CD4-positive, alpha-beta T cell treated with Interferon gamma for 1 hour (primary cell): ENCODE measurements at places on chromosomes 5 and 9.

DNA sequence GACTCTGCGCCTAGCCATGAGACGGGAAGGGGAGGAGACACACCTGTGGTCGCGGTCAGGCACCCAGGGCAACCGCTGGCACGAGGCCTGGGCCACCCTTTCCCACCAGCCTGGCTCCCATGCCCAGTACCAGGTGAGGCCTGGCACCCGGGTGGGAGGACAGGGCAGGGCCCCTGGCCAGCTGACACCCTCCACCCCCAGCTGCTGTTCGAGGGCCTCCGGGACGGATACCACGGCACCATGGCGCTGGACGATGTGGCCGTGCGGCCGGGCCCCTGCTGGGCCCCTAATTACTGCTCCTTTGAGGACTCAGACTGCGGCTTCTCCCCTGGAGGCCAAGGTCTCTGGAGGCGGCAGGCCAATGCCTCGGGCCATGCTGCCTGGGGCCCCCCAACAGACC, 5.0 kb downstream of the MAMDC4 start:
- no peak for DNase-seq

DNA sequence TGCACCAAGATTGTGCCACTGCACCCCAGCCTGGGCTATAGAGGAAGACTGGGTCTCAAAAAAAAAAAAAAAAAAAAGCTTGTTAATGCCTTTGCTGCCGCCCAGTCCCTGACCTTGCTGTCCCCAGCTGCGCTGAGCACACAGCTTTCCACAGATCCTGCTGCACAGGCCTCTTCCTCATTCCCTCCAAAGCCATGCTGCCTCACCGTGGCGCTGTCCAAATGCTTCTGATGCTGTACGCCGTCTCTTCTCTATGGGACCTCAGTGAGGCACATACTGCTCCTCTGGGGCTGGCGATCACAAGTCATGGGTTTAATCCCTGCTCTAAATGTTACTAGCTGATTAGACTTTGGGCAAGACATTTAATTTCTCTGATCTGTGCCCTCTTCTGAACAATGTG, 234.1 kb downstream of the FBXL7 start:
- DNase-seq, result no peak

DNA sequence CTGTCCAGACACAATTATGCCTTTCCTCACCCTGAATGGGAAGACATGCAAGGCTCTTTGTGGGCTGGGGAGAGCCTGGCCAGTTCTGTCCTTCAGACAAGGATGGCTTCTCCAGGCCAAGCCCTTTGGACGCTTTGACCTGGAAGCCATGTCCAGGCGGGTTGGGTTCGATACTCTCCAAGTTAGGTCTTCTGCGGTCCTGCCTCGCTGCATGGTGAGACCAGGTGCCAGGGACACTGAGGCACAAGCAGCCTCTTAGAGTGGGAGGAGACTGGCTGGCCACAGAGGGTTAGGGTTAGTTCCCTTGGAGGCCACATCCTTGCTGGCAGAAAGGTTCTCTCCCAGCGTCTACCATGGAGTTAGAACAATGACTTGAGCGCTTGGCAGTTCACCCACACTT, 67.6 kb downstream of the SHB start:
- DNase-seq, result no peak

- no peak for DNase-seq
These were observed 839 bp downstream of the MED27 start for GRCh38 chr9:132078699-132079356.

DNA sequence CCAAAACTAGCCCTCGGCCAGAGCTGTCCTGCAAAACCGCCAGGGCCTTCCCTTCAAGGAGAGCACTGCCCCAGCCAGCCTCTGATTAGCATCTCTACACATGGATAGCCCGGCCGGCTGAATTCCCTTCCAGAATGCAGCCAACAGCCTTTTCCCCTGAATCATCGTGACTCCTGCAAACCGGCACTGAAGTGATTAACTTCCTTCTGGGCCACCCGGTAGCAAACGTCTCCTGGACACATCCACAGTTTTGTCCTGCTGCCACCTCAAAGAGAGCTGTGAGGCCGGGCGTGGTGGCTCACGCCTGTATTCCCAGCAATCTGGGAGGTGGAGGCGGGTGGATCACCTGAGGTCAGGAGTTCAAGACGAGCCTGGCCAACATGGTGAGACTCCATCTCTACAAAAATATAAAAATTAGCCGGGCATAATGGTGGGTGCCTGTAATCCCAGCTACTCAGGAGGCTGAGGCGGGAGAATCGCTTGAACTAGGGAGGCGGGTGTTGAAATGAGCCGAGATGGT, 21.1 kb upstream of the EEIG1 start:
- no peak for DNase-seq

DNA sequence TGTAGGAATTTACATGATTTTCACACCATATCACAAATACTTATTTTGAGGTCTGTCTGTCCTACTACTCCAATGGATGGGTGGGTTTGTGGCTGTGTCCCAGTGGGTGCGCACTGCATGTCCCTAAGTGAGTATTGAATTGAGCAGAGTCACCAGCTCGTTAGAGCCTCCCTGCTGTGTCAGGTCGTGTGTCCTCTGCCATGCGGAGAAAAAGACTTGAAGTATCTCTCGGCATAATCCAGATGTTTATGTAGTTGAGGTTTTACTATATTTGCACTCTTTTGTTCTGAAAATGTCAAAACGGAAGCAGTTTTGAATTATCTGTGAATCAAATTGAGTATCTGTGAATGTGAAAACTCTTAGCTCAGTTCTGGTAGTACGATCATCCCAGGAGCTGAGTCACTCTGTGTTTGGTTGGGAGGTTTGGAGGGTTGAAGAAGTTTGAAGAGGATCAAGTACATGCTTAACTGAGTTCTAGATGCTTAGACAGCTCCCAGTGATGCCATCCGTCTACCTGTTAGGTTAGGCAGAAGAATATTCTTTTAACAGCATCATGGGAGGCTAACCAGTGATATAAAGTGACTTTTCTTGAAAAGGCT, 194.2 kb downstream of the TENT4A start:
- DNase-seq, result no peak

- no peak for DNase-seq
These were observed 3.0 kb downstream of the KIF12 start for GRCh38 chr9:114096041-114096511.

DNA sequence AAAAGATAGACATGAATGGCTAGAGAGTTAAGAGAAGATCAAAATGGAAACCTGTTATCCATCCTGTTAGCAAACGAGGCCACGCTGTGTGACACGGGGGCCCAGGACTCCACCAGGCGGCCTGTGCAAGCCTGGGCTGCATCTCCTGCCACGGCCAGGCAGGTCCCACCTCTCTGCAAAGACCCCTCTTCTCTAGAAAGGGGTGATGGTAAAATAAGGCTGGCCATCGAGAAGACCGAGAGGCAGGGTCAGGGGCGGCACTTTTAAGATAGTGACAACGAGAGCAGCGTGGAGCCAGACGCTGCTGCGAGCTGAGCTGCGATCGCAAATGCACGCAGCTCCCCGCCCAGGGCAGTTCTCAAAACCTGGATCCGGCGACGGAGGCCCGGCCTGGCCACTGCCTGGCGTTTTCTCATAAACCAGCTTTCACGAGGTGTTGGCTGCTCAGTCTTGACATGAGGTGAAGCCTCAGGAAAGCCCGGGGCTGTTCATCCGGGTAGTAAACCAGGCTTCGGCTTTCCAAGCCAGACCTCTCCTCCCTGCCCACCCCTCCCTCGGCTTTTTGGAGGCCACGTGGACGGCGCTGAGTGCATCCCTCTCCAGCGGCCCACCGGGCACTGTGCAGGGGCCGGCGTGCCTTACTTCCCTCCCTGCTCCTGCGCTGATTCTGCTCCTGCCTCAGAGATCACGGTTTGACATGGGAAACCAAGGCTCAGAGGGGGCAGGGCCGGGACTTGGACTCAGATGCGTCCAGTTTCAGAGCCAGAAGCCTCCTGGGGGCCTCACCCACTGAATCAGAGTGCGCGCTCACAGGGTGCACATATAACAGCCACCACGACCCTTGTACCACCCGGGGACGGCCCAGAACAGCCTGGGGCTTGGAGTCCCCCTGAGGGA, 151.6 kb upstream of the PHYKPL start:
- DNase-seq, result no peak

- DNase-seq, result no peak
These were observed 75.7 kb downstream of the CAMK4 start for GRCh38 chr5:111299831-111300432.

- DNase-seq, result no peak
These were observed 653.7 kb downstream of the CCDC171 start for GRCh38 chr9:16206518-16206917.

DNA sequence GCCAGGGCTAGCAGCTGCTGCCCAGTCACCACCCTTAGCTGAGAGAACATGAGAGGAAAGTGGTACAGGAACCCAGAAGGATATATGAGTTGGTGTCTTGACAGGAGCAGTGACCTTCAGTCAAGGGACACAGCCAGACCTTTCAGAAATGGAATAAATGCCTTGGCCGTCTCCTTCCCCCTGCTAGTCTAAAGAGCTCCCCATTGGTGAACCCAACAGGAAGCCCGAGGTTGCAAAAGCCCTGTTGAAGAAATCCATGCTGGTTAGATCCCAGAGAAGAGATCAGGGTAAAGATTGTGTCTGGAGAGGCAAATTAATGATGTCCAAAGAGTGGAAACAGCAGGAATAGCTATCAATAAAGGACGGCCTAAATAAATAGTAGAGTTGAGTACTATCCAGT, 244.5 kb downstream of the NR3C1 start:
- no peak for DNase-seq

GRCh38 chr9:237141-237857, 22.6 kb downstream of the DOCK8 start:
- no peak for DNase-seq

DNA sequence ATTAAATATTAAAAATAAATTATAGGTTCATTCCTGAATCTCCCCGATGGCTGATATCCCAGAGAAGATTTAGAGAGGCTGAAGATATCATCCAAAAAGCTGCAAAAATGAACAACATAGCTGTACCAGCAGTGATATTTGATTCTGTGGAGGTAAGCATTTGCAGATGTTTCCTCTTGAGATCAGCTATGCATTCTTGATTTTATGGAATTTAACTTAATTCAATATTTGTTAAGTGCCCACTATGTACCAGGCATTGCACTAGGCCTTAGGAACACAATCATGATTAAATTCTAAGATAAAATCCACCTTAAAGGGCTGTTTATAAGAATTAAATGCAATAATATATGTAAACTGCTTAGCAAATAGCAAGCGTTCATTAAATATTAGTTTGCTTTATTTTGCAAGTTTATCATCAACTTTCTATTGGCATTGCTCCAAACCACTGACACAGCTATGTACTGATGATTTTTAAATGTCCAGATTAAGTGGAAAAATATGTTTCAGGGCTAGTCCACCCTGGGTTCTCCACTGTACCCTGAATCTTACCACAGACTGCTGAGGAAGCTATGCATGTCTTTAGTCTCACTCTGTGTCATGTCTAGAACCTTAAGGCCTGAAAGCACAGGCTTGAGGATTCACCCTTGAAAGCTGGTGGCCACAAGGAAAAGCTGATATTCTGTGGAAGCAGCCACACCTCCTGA, 33.2 kb downstream of the SLC22A4 start:
- no peak for DNase-seq

DNA sequence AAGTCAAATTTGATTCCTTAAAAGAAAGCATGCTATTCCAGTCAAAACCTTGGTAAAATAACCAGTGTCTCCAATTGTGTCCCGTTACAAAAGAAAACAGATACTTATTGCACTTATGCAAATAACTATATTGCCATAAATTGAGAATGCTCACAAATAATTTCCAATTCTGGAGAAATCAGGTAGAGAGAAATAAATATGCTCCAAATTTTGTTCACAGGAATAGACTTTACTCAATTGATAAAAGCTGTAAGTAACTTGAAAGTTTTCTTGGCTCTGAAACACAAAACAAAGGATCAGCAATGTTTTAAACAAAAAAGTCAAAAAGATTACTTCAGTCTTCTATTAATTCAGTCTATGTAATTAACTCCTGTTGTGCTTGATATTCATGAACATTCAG, 7.8 kb upstream of the DTWD2 start:
- DNase-seq, result no peak

DNA sequence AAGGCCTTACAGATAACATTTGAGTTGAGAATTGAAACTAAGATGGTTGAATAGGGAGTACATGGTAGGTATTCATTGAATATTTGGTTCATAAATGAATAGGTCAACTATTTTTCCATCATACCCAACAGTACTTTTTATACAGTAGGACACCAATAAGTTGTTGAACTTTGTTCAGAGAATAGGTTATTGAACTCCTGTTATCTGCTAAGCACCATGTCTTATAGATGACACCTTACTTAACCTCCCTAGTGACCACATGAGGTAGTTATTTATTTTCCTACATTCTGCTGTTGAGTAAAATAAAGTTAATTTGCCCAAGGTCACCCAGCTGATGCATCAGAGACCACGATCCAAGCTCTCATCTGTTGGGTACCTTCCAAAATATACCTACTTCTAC, 49.6 kb upstream of the ATP10B start:
- no peak for DNase-seq

DNA sequence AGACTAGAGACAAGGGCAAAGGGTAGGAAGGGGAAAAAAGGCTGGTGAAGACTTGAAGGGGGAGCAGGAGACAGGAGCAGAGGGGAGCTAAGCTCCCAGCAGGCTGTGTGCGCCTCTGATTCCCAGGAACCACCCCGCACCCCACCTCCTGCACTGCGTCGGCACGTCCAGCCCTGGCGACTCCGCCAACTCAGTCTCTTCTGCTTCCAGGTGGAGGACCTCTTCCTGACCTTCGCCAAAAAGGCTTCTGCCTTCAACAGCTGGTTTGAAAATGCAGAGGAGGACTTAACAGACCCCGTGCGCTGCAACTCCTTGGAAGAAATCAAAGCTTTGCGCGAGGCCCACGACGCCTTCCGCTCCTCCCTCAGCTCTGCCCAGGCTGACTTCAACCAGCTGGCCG, 30.5 kb downstream of the DYNC2I2 start:
- no peak for DNase-seq

- no peak for DNase-seq
These were observed at the start of gene KCNT1 for GRCh38 chr9:135701959-135702721. TSS of gene KCNT1 (plus strand) at chr9:135702185. CDS start at chr9:135702259, 74 bp downstream.

DNA sequence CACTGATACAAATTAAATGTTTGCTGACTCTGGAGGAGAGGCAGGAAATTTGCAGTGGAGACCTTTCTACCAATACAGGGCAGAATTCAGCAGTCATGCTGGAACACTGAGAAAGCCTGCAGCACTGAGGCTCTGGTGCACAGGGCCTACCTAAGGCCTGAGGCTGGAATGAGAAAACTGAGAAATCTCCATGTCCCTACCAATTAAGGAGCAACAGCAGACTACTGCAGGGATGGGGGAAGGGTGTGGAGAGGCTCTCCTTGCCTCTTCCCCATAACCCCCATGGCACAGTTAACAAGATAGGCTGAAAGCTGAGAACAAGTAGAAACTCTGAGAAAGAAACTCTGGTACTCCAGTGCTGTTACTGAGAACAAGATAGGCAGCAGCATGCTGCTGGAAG, 10.5 kb downstream of the FBXO4 start:
- no peak for DNase-seq

GRCh38 chr5:103624675-103625074, 62.1 kb upstream of the NUDT12 start:
- no peak for DNase-seq

- no peak for DNase-seq
These were observed 87.9 kb upstream of the SLC24A2 start for GRCh38 chr9:19876569-19877316.

- DNase-seq, result no peak
These were observed 24.1 kb upstream of the PCSK5 start for GRCh38 chr9:75866273-75866871.
